Glutamatergic neuron (in vitro differentiated cells): ENCODE measurements at places on chromosomes 12 and 14. TPM values are rescaled to one million over a fixed set of nuclear protein-coding genes. Genes with fewer than 3 reads are reported as not detected.

The DACT1 gene
- 39.9 TPM for total RNA-seq

The PMEL gene
- total RNA-seq: 851 TPM

The GPR132 gene
- not detected for total RNA-seq

The PTPN21 gene
- total RNA-seq: 63.0 TPM

GRCh38 chr12:65858831-65859230 is 34.5 kb downstream of the HMGA2 start:
- DNase-seq: no peak

- no peak for DNase-seq
These were observed 8.2 kb upstream of the MRPL42 start for GRCh38 chr12:93459097-93459496.

- DNase-seq: no peak
These were observed 10.9 kb upstream of the TAC3 start for GRCh38 chr12:57027011-57027804.

DNA sequence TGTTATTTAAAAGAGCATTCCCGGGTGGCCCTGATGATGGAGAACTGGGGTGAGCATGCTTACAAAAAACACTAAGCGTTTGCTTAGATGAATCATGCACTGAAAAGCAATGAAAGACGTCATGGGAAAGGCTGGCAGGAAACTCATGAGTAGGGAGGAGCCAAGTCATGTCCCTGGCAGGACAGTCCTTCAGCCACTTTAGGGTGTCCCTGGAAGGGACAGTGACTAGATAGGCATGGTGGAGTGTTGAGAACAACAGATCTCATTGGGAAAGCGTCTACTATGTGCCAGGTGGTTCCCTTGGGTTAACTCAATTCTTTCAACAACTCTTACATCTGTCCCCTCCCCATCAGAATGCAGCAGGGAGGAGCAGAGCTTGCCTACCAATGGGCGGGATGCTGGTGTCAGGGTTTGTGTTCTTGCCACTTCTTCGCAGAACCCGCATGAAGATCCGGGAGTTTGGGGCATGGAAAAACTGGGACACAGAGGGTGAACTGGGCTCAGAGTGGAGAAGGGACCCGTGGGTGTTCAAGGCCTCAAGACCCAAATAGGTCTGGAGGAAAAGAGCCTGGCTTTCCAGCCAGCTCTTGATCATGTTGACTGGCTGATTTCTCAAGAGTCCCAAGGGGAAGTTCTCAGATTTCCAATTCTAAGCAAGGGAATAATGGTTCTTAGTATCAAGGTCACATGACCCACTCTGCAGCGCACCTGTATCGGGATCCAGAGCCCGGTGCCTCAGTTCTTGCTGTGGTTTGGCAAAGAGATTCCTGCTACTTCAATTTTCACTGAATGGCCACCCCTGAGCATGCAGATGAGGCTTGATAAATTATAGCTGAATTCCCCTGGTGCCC is 653.9 kb upstream of the TBX3 start:
- no peak for DNase-seq

- no peak for DNase-seq
These were observed 27.0 kb downstream of the PDE6H start for GRCh38 chr12:14999695-15000365.

- no peak for DNase-seq
These were observed 25.3 kb upstream of the SPTLC2 start for GRCh38 chr14:77641534-77642341.

- DNase-seq: no peak
These were observed 24.0 kb downstream of the RNF34 start for GRCh38 chr12:121423682-121424623.

DNA sequence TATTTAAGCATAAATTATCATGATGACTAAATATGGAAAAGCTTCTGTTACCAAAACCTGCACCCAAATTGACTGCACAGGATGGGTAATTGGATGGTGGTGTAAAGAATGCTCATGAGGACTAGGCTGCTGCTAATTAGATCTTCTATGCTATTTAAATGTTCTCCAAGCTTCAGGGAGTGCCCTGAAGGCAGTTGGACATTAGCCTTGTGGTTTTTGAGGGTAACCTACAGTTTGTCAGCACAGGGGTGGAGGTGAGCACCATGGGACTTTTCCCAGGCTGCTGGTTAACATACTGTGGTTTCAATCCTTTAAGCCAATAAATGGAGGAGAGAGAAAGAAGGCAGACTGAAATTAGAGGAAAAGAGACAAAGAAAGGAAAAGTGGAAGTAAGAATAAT is 145.0 kb downstream of the WIF1 start:
- no peak for DNase-seq

GRCh38 chr12:69685810-69686209 is 13.3 kb downstream of the BEST3 start:
- DNase-seq: no peak

DNA sequence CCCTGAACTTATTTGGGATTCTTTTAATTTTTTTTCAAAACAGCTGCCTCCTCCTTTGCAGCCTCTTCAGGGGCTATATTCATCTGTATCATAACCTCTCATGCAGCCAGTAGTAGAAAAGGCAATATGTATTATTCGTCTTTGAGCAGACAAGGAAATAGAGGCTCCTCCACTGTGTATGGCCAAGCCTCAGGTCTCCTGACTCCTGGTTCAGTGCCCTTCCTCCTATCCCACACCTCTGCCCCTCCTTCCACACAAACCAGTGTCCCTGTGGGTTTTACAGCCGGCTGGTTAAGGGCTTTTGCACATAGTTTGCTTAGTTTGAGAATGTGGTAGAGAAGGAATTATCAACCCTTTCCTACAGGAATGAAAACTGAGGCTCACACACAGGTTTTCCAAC is 8.8 kb upstream of the ACVRL1 start:
- DNase-seq: no peak

DNA sequence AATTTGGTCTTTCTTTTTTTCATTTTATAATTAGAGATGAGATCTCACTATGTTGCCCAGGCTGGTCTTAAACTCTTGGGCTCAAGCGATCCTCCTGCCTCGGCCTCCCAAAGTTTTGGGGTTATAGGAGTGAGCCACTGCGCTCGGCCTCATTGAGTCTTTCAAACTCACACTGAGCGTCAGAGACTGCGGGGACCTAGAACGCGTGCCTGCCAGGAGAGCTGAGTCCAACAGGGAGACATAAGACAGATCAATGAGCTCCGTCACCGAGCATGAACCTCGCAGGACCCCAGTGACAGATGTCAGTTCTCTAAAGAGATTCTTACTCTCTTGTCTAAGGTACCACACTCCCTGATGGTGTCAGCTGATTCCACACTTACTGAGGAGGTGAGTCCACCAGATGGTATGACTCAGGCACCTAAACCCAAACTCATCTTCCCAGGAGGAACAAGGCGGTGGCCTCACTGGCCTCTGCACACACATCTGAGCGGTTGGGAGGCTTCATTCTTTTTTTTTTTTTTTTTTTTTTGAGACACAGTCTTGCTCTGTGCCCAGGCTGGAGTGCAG is 58.9 kb downstream of the CCDC88C start:
- DNase-seq: no peak

- no peak for DNase-seq
These were observed 782.5 kb downstream of the C12orf50 start for GRCh38 chr12:87246726-87247125.
